ENCODE measurements at places on chromosomes 6 and 20. TPM values are rescaled to one million over a fixed set of nuclear protein-coding genes. Genes with fewer than 3 reads are reported as not detected.
A peak's percentile ranks its signal among the peaks of the same experiment; 100 is the strongest.

DNA sequence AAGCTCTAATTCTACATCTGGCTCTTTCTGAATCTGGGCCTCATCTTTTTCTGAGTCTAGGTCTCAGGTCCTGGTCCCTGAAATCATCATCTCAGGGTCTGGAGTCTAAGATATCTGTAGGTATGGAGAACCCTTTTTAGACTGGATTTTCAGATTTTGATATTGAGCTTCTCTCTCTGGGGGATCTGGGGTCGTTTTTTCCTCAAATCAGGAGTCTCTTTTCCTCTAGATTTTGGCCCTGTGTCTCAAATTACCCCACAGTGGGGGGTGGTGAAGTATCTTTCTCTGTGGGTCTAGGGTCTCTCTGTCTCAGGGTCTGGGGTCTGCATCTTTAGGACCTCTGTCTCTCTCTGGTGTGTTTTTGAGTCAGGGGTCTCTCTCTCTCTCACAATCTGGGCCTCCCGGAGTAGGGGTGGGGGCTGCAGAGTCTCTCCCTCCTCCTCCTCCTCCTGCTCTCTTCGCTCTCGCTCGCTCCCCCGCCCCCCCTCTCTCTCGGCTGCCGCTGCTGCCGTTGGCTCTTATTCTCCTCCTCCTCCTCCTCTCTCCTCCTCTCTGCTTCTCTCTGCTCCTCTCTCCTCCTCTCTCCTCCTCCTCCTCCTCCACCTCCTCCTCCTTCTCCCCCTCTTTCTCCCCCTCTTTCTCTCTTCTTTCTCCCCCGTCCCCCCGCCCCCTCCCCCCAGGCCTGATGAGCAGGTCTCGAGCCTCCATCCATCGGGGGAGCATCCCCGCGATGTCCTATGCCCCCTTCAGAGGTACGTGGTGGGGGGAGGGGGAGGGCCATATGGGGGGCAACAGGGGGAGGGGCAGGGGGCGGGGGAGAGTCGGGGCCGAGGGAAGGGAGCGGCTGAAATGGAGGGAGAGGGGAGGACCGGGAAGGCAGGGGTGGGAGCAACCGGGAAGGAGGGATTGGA, at the start of gene SYNGAP1:
TSS of gene SYNGAP1 (plus strand) at position 486 of the 911 bp plus-strand sequence. CDS start at position 686, 200 bp downstream.
- peak; percentile 67 for DNase-seq

The ZNF311 gene
- total RNA-seq: 0.97 TPM

DNA sequence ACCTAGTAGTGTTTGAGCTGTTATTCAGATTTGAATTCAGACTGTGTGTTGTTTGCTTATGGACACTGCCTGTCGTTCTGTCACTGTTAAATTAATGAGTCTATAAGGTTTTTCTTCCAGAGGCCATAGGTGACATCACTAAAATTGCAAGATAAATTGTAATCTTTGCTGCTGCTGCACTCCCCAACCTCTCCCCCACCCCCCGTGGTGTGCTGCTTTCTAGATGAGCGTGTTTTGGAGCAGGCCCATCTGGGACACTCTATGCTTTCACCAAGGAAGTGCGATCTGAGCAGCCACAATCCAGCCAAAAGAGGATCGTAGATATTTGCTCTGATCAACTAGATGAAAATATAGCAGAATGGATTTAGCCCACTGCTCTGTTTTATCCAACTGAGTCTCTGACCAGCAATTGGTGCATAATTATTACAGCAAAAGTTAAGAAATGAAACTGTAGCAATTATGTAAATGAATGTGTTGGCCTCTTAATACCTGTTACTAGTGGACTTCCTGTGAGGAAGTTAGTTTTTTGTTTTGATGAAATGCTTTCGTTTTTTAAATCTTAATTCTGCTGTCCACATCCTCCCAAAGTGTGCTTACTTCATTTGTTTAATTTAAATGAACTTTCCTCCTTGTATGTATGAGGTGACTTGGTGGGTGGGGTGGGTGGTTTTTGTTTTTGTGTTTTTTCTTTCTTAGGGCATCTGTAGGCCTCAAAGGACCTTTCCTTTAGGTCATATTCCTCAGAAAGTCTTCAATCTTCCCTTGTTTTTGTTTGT, 58.1 kb downstream of the RPRD1B start:
- DNase-seq: peak; percentile 43

GRCh38 chr20:15643713-15644112, 929.5 kb downstream of the KIF16B start:
- DNase-seq: peak; percentile 15

- DNase-seq: no peak
Measured at GRCh38 chr6:91490671-91491301, 903.9 kb upstream of the MAP3K7 start.

- no peak for DNase-seq
Measured at GRCh38 chr6:4961322-4962168, 42.3 kb downstream of the RPP40 start.

GRCh38 chr6:130961148-130961547, 101.9 kb downstream of the EPB41L2 start:
- no peak for DNase-seq

DNA sequence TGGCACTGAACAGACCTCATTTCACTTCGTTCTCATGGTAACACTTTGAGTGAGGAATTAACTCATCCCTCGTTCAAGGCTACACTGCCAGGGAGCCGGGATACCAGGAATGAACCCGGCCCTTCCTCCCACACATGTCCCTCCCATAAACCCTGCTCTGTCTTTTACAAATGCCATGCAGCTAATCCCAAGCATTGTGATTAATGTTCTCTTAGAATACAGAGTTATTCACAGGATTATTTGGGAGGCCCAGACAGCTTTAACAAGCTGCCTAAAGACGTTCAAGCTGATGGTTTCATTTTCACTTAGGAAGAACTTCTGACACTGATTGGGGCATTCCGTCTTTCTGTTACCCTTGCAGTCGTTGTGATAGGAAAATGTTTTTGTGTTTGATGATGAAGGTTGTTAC, 42.5 kb upstream of the CD83 start:
- peak; percentile 79 for DNase-seq

Measured in fibroblast of villous mesenchyme (primary cell).